ENCODE measurements at places on chromosomes 4 and X.

GRCh38 chr4:74531963-74532794 is 87.2 kb downstream of the AREG start:
- no peak for DNase-seq

DNA sequence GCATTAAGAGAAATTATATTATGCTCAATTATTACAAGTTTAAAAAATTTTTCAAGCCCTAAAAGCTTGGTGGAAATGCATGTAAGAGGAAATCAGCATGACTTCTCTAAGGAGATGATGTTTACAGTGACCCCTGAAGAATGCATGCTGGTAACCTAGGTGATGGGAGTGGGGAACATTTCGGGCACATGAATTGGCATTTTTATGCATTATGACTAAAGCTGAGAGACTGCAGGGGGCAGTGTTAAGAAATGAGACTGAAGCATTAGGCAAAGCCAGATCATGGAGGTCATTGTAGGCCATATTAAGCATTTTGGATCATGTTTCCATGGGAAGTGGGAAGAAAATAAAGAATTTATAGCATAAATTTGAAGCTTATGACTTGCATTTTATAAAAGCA is 421.3 kb downstream of the FAT4 start:
- DNase-seq, result no peak

- DNase-seq, result no peak
Measured at GRCh38 chrX:125096469-125096868, 223.2 kb upstream of the TEX13C start.

DNA sequence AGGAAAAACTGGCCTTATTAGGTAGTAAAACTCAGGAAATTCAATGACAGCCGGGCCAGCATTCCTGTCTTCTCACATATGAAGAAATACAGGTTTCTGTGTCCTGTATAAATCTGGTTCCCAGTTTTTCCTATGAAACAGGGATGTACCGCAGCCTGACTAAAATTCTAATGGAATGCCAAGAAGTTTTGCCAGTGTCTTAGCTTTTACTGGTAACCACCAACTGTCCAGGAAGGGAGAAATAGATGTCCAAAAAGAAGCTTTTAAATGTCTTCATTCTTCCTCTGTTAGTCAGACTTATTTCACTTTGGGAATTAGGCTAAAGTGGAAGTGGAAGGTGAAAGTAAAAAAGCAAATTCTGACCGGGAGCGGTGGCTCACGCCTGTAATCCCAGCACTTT is 108.0 kb upstream of the TBL1X start:
- no peak for DNase-seq

- DNase-seq, result no peak
Measured at GRCh38 chrX:70439016-70439415, 5.6 kb upstream of the DLG3 start.

- DNase-seq, result no peak
Measured at GRCh38 chrX:132443196-132444135, 45.4 kb downstream of the MBNL3 start.

GRCh38 chrX:21799767-21800166 is 39.6 kb upstream of the MBTPS2 start:
- DNase-seq, result no peak

- DNase-seq, result no peak
Measured at GRCh38 chr4:22473268-22473667, 42.6 kb downstream of the ADGRA3 start.

- no peak for DNase-seq
Measured at GRCh38 chrX:29297171-29297800, 710.0 kb downstream of the IL1RAPL1 start.

GRCh38 chrX:10612215-10612614 is 8.2 kb downstream of the MID1 start:
- no peak for DNase-seq

DNA sequence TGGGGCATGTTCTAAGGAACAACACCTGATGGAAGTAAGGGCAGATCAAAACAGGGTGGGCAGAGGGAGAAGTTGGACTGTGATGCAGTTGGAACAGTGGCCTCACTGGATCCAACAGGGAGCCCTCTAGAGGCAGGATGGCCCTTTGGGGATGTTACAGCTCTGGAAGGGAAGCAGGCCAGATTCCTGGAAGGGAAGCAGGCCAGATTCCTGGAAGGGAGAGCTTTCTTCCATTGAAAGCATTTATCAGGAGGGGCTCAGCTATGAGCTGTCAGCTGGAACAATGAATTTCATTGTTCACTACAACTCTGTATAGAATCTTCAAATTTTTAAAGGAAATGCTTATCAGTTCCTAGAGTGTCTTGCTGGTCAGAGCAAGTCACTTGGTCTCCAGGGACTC is 17.7 kb downstream of the IL15 start:
- DNase-seq, result no peak

DNA sequence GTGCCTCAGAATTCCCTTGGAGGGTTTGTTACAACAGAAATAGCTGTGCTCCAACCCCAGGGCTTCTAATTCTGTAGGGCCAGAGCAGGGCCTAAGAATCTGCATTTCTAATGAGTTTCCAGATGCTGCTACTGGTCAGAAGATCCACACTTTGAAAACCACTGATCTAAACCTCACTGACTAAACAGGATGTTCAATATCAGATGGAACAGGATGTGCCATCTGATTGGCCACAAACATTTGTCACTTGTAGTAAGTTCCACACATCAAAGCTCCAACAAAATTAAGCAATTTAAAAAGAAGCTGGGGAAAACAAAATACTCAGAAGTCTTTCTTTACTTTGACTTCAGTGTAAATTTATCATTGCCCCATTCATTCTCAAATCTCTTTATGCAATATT is 14.3 kb downstream of the CASK start:
- no peak for DNase-seq

DNA sequence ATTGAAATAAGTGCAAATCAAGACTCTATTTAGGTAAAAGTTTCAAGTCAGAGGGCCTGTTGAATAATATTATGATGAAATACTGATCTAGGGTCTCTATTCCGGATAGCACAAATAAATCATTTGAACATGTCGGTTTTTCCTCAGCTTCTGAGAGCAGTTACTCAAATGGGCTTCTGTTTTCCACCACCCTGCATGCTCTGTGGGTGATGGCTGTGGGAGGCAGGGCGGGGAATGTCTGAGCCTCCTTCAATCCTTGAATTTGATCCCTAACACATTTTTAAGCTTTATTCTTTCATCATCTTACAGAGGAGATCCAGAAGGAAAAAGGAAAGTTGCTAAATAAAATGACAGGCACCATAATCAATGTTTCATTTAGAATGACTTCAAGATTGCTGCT is 8.5 kb downstream of the UNC5C start:
- DNase-seq, result no peak

DNA sequence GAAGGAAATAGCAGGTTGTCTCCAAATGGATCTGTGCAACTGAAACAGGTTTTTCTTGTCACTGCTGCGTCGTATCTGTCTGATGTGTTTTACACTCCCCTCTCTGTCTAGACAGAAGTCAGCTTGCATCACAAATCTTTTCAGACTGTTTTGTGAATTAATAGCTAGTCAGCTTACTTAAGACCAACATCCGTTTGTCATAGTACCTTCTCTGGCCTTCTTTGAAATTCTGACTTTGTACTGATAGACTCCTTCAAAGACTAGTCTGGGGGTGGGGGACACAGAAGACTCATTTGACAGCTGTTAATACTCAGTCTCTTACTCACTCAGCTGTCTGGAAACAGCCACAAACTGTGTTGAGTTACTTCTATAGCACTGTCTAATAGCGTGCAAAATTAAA is 197.8 kb downstream of the PALLD start:
- no peak for DNase-seq

GRCh38 chr4:30770812-30771211 is 50.6 kb downstream of the PCDH7 start:
- no peak for DNase-seq

- DNase-seq, result no peak
Measured at GRCh38 chrX:137062915-137063617, 29.3 kb upstream of the GPR101 start.

DNA sequence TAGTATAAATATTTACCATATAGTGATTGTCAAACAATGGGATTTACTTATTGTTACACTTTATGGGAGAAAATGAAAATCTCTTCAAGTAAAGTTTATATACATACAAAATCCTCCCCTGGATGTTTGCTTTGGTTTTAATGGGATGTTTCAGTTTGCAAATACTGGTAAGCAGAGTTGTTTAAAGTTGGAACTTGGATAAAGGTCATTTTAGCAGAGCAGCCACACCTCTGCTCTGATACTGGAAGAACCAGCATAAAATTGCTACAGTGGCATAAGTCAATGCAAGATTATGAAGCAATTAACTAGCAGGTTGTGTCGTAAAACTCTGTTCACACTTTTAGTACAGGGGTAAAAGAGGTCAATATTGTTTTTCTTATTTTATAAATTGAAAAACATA is 101.2 kb downstream of the TRAPPC11 start:
- no peak for DNase-seq

GRCh38 chrX:30822068-30822681 is 66.9 kb downstream of the TAB3 start:
- DNase-seq, result no peak

DNA sequence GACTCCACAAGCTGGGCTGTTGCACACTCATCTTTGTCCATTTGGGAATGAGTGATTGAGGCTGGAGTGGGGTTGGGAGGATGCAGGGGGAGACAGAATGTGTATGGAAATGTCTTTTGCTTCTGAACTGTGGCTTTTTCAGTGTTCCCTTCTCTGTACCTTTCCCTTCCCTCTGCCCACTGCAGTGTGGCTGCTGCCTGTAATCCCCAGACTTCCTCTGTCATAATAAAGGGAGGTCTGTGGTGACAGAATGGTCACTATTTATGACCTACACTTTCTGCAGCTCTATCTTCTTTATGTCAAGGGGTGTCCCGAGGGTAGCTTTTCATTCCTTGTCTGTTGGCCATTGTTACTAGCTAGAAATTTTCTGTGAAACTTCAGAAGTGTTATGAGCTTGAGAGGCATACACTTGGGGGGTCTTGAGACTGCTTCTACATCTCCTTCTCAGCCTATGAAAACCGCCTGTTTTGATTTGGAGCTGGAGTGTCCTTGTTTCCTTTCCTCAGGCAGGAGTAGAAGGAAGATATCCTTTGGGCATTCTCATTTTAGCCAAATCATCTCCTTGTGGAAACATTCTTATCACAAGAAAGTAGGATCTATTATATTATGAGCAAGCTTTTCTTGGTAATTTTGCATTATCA is 63.0 kb downstream of the ANK2 start:
- DNase-seq, result no peak

GRCh38 chr4:100517864-100518341 is at the start of gene EMCN:
Gene EMCN, minus strand, starts transcription at chr4:100518022. Its CDS starts 108 bp downstream, at chr4:100517914.
- DNase-seq, result no peak

GRCh38 chr4:165439344-165439743 is 60.5 kb downstream of the CPE start:
- DNase-seq, result no peak
